ENCODE measurements at places on chromosomes 6 and 20.

GRCh38 chr6:36679043-36679833 lies 724 bp downstream of the CDKN1A start:
- DNase-seq: peak; percentile 55

GRCh38 chr6:44096612-44097011 lies 30.6 kb downstream of the MRPL14 start:
- peak; percentile 58 for DNase-seq

GRCh38 chr6:1767481-1768246 lies 157.9 kb downstream of the FOXC1 start:
- peak; percentile 2 for DNase-seq

- DNase-seq: no peak
These were observed 454.2 kb downstream of the GRIK2 start for GRCh38 chr6:101847690-101848089.

DNA sequence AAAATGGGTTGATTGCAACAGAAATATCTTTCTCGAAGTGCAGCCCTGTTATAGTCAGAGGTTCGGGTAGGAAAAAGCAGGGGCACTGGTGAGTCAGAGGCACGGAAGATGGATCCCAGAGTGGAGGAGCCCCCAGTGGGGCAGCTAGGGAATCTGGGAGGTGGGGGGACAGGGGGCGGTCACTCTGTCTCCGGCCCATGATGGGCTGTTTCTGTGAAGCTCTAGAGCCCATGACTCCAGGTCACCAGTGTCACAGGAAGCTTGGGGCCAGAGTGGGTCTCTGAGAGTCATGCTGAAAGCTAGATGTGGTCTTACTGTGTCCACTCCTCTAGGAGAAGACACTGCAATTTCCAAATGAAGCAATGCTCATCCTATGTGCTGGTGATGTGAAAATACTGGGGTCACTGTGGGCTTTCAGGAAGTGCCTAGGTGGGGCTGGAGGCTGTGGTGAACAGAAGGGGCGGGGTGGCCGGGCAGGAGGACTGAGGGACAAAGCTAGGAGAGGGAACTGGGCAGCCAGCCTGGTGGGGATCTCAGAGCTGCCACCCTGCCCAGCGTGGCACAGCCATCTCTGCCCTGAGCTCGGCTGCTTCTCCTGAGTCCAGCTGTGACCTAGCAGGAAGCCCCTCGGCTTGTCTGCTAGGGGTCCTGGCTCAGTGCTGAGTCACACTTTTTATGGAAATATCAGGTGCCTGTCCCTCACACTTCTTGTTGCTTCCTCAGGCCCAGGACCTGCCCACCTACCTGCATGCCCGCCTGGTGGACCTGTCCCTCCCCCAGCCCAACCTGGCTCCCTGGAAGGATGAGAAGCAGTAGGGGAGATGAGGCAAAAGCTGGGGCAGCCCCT lies 54.2 kb downstream of the IRF4 start:
- no peak for DNase-seq

GRCh38 chr6:20365456-20365855 lies 36.2 kb upstream of the E2F3 start:
- no peak for DNase-seq

DNA sequence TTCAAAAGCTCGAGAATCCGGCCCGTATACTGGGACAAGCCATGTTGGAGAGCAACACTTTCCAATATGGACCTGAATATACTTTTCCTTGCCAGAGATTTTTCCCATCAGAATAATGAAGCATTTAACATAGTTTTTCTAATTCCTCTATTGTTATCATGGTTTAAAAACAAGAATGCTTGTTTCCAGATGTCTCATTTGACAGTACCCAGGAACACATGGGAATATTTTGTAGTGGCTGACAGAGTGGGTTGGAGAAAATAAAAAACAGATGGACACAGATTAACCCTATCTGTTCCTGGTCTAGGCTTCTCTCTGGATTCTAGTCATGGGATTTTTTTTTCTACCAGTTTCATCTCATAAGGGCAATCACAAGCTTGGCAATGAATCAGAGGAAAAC lies 164.8 kb upstream of the CEP162 start:
- DNase-seq: no peak

- DNase-seq: no peak
These were observed 61.7 kb downstream of the ESF1 start for GRCh38 chr20:13723011-13723410.

DNA sequence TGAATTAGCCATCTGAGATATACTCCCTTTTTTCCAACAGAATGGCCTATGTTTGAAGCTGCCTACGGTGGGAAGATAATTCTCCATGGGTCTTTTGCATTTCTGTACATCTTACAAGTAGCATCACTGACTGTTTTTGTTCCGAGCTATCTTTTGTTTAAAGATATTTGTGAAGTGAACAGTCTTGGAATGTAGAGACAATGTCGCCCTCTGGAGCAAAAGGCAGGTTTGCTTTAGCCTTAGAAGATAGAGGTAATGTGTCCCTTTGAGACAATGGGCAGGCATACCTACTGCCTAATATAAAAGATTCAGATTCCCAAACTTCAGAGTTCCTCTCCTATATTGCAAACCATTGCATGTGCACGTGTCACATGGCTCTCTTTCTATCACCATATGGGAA lies 347.8 kb upstream of the CNR1 start:
- no peak for DNase-seq

GRCh38 chr6:90537027-90537426 lies 49.8 kb downstream of the MAP3K7 start:
- DNase-seq: no peak

GRCh38 chr6:163743796-163744195 lies 329.3 kb downstream of the QKI start:
- DNase-seq: no peak

DNA sequence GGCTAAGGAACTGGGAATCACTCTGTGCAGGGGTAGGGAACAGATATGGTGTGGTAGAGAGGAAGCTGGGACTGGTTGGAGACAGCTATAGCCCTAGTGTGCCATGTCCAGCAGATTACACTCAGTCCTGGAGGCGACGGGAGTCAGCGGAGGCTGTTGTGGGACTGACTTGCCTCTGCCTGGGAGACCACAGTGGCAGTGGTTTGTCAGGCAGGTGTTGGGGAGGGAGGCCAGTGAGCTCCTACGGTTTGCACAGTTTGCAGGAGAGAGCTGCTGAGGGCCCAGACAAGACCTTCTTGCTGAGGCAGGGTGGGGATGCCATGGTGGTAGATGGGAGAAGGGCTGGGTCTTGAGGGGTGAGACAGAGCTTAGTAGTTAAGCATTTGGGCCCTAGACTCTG lies 4.9 kb downstream of the PLCG1 start:
- no peak for DNase-seq

- no peak for DNase-seq
These were observed 6.7 kb downstream of the KCNK15 start for GRCh38 chr20:44752099-44752931.

DNA sequence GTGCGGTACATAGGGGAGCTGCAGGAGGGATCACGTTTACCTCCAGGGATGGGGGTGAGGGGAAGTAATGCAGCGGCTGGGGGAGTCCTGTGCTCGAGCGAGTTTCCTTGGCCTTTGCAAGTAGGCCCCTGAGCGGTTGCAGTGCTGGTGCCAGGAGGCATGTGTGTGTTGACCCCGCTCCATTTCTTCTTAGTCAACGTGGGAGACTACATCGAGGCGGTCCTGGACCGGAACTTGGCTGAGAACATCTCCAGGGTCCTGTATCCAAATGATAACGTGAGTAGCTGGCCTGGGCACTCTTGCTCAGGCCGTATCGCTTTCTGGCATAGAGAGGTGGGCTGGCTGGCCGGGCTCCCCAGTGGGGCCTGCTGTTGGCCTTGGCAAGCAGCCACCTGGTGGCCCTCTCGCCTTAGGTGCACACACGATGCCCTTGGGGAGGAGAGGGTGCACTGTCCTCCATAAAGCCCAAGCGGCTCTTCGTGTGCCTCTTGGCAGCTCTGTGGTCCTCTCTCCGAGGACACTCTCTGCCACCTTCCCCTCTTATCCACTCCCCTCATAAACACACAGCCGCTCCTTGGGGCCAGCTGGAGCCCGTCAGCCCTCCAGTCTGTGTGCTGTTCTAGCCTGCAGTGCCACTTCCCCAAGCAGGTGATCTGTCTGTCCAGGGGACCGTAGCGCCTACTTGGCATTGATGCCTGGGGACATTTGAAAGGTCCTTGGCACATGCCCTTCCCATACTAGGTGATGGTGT lies 29.3 kb downstream of the PYGB start:
- DNase-seq: no peak

DNA sequence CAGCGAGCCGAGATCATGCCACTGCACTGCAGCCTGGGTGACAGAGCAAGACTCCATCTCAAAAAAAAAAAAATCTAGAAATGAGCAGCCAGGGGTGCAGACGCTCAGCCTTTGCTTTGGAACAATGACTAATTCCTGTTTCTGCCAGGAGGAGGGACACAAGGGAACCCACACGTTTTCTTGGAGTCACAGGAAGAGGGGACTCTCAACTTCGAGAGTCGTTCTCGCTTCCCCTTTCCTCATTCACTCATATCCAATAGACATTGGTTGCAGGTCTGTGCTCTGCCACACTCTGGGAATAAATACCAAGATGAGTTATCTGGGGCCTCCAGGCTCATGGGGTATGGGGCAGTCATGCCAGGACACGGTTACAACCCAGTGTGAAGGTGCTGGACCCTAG lies 91.5 kb upstream of the RREB1 start:
- DNase-seq: no peak

DNA sequence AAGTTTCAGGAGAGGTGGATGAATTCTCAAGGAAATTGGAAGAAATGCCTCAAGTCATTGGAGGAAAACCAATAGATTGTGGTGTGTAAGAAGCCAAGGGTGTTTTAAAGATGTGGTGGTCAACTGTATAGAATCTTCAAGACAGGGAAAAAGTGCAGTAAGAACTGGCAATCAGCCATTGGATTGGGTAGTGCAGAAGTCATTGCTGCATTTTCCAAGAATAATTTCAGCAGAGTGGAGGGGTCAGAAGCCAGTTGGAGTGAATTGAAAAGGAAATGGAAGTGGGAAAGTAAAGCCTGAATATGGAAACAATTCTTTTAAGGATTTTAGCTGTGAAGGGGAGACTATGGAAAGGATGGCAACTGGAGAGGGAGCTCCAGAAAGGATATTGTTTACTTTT lies 128.2 kb upstream of the TMEM170B start:
- DNase-seq: no peak

DNA sequence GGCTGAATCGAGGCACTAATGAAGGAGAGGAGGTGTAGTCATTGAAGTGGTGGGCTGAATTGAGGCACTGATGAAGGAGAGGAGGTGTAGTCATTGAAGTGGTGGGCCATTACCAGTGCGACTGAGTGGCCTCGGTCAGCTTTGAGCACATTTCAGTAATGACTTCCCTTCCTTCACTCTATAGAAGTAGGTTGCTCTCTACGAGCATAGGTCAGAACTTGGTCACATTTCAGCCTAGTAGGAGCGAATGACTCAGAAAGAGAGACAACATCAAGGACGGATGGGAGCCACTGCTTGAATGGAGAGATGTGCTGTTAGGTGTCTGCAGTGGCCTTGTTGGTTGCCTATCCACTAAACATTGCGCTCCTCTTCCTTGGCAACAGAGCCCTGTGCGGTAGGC lies 39.5 kb downstream of the ZDHHC14 start:
- DNase-seq: no peak

DNA sequence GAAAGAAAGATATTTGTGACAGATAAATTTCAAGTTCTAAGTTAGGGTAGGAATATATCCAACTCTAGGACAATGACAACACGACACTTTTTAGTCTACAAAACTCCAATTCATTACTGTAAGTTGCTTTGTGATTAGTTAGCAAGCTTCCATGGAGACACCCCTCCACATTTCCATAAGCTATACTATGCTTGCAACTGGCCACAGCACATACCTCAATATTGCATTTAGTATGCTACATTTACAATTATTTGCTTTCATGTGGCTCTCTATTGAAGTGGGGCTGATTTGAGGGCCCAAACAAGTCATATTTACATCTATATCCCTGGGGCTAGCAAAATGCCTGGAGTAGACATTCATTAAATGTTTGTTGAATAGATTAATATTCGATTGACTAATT lies 129.3 kb downstream of the HACE1 start:
- DNase-seq: no peak

GRCh38 chr6:121726596-121726995 lies 291.1 kb downstream of the GJA1 start:
- no peak for DNase-seq

- DNase-seq: no peak
These were observed 35.0 kb downstream of the SIRPA start for GRCh38 chr20:1930165-1930564.

- DNase-seq: peak; percentile 41
These were observed 72.8 kb downstream of the MDGA1 start for GRCh38 chr6:37624606-37625574.

- no peak for DNase-seq
These were observed 124.8 kb downstream of the MAP3K7 start for GRCh38 chr6:90462102-90462501.

GRCh38 chr6:106077881-106078280 lies 8.3 kb upstream of the PRDM1 start:
- no peak for DNase-seq

DNA sequence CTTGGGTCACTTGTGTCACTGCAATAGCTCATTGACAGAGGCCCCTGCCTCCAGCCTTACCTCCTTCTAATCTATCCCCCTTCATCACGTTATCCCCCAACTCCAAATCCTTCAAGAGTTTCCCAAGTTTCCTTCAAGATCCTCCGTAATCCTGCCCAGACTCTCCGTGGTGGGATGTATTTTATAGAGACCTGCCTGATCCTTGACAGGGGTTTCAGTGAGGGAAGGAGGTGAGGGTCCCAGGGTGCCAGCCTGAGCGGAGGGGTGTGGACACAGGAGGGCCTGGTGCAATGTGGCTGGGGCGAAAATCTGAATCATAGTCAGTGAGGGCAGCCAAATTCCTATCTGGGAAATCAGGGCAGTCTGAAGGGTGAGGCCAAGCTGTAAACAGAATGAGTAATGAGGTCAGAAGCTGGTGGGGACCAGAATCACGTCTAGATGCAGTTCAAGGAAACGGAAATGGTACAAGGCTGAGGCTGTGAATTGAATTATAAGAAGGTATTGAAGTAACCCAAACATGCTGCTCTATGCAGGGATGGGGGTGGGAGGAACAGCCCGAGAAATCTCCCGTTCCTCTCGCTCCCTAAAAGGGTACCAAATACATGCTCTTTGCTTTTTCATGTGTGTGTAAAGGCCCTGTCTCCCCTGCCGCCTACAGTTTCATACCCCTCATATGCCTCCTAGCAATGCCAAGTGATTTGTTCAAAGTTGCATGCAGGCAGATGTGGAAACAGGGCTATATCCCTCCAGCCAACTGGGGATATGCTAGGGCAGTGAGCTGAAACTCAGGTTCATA lies 35.4 kb upstream of the PIM1 start:
- DNase-seq: peak; percentile 88

DNA sequence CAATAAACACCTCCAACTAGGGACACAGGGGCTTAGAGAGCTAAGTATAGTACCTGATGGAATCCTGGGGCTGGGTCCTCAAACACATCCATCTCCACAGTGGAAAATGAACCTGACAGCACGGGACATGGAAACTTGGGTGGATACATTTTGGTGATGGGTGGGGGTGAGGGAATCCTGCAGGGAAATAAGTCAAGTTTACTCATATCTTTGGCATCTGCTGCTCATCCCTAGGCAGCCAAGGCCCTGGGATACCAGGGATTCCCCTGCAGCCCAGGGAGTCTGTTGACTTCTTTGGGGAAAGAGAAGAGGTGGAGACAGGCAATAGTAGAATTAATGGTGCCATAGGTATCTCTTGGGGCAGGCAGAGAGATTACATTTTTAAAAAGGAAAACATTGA lies 6.6 kb downstream of the APOBEC2 start:
- DNase-seq: no peak

- no peak for DNase-seq
These were observed 3.5 kb downstream of the FKBP1C start for GRCh38 chr6:63214816-63215215.

- DNase-seq: no peak
These were observed 93.2 kb downstream of the ASXL1 start for GRCh38 chr20:32451340-32451681.

- DNase-seq: no peak
These were observed 182.8 kb downstream of the EYS start for GRCh38 chr6:65524232-65524631.
